ENCODE measurements at places on chromosomes 5 and 9. TPM values are rescaled to one million over a fixed set of nuclear protein-coding genes. Genes with fewer than 3 reads are reported as not detected.

The AK8 gene
- total RNA-seq, result 1.1 TPM

The IFNA17 gene
- not detected for total RNA-seq

The SLC6A7 gene
- total RNA-seq, result under 0.01 TPM

The ADAMTS16 gene
- total RNA-seq, result 1.4 TPM

The RETREG1 gene
- total RNA-seq, result 8.3 TPM

The PCDHGA4 gene
- 6.8 TPM for total RNA-seq

The GCNT4 gene
- total RNA-seq, result 2.7 TPM

The CORO2A gene
- total RNA-seq, result 0.72 TPM

The NRG2 gene
- total RNA-seq, result 0.72 TPM

The CYLC2 gene
- total RNA-seq, result not detected

The GPRIN1 gene
- total RNA-seq, result 1.8 TPM

The RLN1 gene
- not detected for total RNA-seq

The MARCOL gene
- not detected for total RNA-seq

The TENT4A gene
- 16.5 TPM for total RNA-seq

The PRSS3 gene
- total RNA-seq, result 3.5 TPM

The EMB gene
- total RNA-seq, result 14.5 TPM

The C5orf58 gene
- not detected for total RNA-seq

The LPAR1 gene
- 119 TPM for total RNA-seq

The CHSY3 gene
- total RNA-seq, result 12.4 TPM

The DND1 gene
- not detected for total RNA-seq

The GPR151 gene
- total RNA-seq, result not detected
